Dorsolateral prefrontal cortex (tissue), 122 donors: ENCODE measurements at places on chromosomes 4 and X. TPM values are rescaled to one million over a fixed set of nuclear protein-coding genes. Genes with fewer than 3 reads are reported as not detected.

DNA sequence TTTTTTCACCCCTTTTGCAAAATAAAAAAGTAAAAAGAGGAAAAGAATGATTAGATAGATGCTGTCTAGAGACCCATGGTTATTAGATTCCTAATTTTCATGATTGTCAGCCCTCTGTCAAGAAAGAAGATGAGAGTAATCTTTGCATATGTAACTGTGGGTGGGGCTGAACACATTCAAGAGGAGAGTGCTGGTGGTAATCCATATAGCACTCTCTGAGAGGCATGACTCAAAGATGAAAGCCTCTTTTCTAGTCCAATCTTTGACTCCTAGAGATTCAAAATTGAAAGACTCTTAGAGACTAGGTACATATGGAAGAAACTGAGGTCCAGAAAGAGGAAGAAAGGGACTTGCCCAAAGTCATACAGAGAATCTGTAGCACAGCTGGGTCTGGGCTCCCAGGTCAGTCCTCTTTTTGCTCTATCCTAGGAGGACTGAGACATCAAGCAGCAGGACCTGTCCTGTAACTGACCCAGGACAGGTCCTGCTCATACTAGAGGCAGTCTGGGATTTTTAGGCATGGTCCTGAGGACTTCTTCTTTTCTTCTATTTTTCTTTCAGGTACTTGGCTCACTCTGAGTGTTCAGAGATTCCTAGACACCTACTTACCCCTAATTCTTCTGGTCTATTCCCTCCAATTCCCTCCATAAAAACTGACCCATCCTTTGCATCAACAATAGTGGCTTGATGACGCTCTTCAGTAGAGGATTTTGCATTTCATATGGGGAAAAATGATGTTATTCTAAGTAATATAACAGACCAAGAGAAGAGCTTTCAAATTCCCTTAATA lies 23.8 kb downstream of the VSIG4 start:
- no peak for DNase-seq

DNA sequence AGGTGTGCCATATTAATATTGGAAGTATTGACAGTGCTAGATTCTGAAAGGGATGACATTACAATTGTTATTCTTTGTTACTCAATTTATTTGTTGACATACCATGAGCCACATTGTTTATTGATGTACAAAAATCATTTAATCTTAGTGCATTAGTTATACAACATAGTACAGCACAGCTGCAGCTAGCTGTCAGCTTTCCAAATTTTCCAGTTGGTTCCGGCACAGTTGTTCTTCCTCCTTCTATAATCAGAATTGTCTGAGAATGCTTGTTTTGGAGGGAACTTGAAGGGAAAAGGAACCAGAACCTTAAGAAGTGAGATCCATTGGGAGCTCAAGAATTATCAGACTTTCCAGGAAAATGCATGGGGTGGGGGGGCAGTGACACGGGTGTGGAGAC lies 281.4 kb downstream of the ZIC3 start:
- no peak for DNase-seq

DNA sequence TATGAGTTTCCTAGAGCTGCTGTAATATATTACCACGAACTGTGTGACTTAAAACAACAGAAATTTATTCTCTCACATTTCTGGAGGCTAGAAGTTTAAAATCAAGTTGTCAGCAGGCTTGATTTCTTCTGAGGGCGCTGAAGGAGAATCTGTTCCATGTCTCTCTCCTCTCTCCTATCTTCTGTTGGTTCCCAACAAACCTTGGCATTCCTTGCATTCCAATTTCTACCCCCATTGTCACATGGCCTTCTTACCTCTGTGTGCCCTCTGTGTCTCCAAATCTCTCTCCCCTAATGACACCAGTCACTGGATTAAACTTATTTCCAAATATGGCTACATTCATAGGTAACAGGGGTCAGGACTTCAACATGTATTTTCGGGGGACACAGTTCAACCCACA lies 672.7 kb downstream of the RPA4 start:
- no peak for DNase-seq

DNA sequence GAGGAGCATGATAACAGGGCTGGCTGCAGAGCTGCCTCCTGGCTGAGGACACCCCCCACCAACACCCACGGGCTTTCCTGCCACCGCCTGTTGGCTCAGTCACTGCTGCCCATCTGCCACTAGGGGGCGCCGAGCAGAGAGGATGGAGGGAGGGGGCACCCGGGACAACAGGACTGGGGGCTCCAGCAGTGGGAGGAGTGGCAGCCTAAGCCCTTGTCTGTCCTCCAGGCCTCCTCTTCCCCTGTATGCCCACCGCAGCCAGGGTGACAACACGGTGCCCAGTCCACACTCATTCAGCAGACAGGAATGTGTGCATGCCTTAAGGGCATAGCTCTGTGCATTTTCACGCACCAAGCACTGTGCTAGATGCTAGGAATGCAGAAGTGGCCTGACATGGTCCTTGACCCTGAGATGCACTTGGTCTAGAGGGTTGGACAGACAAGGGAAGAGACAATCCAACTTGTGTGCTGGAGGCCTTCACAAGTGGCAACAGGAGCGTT lies 149.9 kb downstream of the AMMECR1 start:
- DNase-seq = peak; percentile 52

- DNase-seq = peak; percentile 56
Measured at GRCh38 chrX:136577552-136577951, 45.5 kb downstream of the VGLL1 start.

Gene RPS6KA3
- total RNA-seq = 32.2 TPM

Gene SHISA3
- 1.7 TPM for total RNA-seq

- DNase-seq = no peak
Measured at GRCh38 chr4:88143504-88143903, 14.9 kb downstream of the ABCG2 start.
